ENCODE measurements at places on chromosomes 16 and 17.

- no peak for DNase-seq
These were observed 42.1 kb upstream of the METRNL start for GRCh38 chr17:83037084-83037873.

DNA sequence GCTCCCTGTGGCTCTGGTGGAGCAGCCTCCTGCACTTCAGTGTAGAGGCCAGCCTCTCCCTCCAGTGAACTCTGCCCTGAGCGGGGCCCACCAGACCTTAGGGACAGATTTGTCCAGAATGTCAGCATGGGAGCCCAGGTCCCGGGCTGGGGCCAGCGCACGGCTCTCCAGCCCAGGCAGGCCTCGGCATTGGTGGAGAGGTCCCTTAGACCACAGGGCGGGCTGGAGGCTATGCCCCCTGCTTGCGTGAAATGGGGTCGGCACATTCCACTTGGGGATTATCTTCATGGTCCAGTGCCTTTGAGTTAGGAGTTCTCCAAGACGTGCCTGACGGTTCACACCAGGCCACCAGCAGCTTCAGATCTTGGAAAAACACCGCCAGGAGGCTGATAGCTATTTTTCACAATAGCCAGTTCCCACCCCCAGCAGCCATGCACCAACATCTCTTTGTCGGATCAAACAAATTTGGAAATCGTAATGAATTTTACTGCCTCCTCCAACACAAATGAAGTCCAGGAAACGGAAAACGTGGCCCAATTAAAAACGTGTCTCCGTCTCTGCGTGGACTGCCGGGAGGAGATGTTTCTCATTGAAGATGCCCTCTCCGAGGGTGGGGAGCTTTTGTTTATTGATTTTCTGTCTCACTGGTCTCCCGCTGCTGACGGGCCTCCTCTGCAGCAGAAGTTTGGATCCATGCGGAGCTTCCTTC, 110.0 kb upstream of the CIBAR2 start:
- no peak for DNase-seq

DNA sequence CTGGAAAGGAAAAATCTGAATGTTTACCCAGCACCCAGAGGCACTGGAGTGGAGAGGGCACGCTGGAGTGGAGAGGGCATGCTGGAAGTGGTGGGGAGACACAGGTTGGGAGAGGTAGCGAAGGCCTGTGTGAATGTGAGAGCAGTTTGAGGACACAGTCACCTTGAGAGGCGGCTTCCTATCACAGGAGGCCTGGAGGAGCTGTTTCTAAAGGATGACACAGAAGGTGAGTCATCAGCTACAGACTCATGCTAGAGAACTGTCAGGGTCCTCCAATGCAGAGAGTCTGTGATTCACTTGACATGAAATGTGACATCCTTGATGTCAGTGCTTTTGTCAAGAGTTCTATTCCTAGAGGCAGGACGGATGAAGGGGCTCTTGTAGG, 13.8 kb downstream of the CTRL start:
- DNase-seq, result no peak

- DNase-seq, result no peak
These were observed 774.9 kb downstream of the CDH8 start for GRCh38 chr16:61261315-61261714.

- DNase-seq, result no peak
These were observed 43.4 kb downstream of the UBN1 start for GRCh38 chr16:4890686-4891085.

- DNase-seq, result no peak
These were observed 37.3 kb upstream of the AXIN2 start for GRCh38 chr17:65598746-65599145.

- DNase-seq, result no peak
These were observed 12.7 kb upstream of the KLHDC4 start for GRCh38 chr16:87778476-87778829.

GRCh38 chr16:64406770-64407181, 715.1 kb downstream of the CDH11 start:
- no peak for DNase-seq

DNA sequence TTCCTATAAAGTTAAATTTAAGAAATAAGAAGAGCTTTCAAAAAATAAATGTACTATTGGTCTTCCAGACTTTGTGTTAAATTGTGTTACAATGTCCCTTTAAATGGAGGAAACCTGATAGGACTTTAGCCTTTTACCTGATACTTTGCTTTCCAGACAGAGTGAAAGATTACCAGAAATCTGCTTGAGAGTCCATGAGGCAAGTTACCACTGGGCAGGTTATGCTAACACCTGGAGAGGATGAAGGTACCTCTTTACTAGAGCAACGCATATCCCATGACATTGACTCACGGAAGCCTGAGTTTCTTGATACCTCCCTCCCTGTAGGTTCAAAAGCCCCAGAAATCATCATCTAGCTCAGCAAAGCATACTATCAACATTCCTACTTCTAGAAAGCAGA, 143.9 kb upstream of the C17orf78 start:
- DNase-seq, result no peak

DNA sequence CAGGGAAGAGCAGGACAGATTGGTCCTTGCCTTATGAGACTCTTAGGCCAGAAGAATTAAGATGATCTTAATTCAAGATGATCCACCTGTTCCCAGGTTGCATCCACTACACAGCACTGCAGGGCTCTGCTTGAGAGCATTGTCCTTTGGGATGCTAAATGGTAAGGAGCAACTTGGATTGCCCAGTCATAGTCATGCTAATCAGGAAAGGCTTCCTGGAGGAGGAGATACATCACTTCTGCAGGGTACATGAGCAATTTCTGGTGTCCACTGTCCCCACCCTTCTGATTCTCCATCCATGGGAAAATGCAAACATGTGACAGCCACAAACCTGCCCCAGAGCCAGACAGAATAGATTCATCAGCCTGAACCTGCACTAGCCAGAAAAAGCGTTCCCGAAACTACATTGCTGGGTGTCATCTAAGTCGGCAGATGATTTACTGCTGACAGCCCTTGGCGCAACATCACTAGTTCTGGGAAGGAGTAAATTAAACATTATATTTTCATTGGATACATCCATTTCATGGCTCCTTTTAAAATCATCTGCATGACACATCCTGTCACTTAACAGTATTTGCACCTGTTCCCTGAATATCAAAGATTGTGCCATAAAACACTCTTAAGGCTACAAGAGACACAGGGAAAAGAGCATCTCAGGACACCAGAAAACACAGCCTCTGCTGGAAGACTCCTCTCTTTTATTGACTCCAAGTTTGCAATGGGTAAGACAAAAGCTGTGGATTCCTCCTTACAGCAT, 282.2 kb downstream of the MAF start:
- DNase-seq, result no peak

GRCh38 chr17:48760411-48760810, 31.9 kb upstream of the HOXB13 start:
- no peak for DNase-seq

DNA sequence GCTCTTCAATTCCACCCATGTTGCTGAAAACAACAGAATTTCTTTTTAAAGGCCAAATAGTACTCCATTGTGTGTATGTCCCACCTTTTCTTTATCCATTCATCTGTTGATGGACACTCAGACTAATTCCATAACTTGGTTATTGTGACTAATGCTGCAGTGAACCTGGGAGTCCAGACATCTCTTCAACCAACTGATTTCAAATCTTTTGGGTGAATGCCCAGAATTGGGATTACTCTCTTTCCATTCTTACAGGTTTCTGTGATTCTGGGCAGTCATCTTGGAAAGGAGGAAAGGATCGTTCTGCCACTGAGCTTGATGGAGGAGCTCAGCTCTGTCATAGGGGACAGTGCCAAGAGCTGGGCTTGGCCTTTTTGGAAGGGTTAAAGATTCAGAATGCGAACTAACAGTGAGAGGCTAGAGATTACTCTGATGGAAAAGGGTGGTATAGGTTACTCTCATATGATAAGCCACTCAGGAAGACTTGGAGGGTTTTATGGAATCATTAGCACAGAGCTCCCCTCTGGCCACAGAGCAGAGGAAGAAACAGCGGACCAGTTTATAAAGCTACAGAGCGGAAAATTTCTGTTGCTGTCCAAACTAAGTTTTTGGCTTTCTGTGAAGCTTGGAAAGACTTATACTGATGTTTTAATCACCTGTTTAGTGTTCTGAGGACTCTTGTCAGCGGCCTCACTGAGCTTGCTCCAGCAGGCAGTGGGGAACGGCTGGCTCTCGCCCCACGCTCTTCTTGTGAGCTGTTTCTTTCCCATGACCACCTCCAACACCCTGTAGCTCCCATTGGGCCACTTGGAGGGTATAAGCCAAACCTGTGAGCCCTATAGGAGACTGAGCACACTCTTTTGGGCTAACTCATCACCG, 48.3 kb downstream of the HIC1 start:
- no peak for DNase-seq

DNA sequence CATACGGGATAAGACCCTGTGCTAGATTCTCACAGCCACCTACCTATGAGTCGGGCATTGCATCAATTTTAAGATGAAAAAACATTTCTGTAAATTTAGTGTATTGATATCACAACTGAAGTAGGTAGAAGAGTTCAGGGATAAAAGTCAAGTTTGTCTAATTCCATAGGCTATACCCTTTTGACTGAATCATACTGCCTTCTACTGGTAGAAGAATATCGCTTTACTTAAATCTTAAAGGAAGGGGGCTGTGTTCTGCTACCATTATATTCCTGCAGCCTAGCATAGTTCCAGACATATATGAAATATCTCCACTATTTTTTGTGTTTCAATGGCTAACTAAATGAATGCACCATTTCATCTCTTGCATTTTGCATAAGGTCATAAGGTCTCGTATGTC, 1128.6 kb downstream of the CDH8 start:
- DNase-seq, result no peak

DNA sequence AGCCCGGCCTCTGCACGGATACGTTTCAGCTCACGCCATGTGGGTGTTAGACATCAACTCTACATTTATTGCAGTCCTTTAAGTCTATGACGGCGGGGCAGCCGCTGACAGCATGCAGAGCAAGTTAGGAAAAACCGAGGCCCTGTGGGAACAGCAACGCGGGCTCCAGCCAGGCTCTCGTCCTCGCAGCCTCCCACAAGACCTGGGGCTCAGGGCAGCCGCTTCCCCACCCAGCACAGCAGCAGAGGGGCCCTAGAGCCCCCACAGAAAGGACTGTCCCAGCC, 3.7 kb upstream of the MRPS34 start:
- DNase-seq, result no peak

Data from stimulated activated CD4-positive, alpha-beta T cell treated with anti-CD3 and anti-CD28 coated beads, Interleukin-1b, Interleukin-23, amount 100 ng/mL, for 1 hour (primary cell).